Naive thymus-derived CD4-positive, alpha-beta T cell (primary cell): ENCODE measurements at places on chromosomes 16 and 17.

- no peak for DNase-seq
Observed at GRCh38 chr17:49932901-49933300, 36.1 kb upstream of the DLX4 start.

GRCh38 chr16:26705346-26705745, 361.4 kb upstream of the C16orf82 start:
- no peak for DNase-seq

DNA sequence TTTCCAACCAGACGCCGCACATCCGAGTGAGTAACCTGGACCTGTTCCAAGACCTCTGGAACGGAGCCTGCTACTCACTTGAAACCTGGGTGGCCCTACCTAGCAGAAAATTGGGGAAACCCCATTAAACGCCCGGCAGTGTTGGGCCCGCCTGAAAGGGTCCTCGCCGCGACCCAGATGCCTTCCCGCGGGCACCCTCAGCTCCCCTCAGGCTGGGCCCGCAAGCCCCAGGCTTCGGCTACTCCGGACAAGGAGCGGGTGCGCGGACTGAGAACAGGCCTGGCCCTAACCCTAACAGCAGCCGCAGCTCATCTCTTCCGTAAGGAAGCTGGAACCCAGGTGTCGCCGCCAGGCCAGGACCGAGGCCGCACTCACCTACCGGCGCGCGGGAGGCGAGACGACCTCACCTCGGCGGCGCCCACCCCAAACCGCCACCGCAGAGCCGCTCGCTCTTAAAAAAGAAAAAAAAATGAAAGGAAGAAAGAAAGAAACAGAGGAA, 344 bp downstream of the PSME3IP1 start:
- no peak for DNase-seq

- peak; percentile 8 for DNase-seq
Observed at GRCh38 chr16:49350265-49351095, 23.1 kb upstream of the C16orf78 start.

- no peak for DNase-seq
Observed at GRCh38 chr17:4023220-4023619, 59.0 kb upstream of the ATP2A3 start.

DNA sequence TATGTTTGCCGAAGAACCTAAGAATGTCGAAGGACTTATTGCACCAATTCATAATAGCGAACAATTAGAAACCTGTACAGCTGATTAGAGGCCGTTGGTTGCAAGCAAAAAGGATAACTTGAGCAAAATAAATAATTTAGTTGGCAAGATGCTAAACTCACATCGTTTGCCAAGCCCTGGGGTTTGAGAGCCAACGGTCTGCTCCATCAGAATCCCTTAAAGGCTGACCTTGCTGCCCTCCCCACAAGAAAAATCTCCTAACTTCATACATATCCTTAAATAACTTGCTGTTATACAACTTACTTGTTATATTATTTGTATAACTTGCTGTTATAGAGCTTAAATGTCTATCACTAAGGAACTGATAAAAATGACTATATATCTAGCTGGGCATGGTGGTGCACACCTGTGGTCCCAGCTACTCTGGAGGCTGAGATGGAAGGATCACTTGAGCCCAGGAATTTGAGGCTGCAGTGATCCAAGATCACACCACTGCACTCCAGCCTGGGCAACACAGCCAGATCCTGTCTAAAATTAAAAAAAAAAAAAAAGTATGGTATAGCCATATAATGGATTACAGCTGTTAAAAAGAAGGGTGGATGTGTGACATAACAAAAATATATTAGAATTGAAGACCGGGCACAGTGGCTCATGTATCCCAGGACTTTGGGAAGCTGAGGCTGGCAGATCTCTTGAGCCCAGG, 1.9 kb upstream of the TRIM37 start:
- DNase-seq = no peak

GRCh38 chr17:16473044-16474011, 18.7 kb downstream of the LRRC75A start:
- DNase-seq = no peak

- DNase-seq = no peak
Observed at GRCh38 chr16:67084345-67085028, 25.3 kb upstream of the PHAF1 start.

DNA sequence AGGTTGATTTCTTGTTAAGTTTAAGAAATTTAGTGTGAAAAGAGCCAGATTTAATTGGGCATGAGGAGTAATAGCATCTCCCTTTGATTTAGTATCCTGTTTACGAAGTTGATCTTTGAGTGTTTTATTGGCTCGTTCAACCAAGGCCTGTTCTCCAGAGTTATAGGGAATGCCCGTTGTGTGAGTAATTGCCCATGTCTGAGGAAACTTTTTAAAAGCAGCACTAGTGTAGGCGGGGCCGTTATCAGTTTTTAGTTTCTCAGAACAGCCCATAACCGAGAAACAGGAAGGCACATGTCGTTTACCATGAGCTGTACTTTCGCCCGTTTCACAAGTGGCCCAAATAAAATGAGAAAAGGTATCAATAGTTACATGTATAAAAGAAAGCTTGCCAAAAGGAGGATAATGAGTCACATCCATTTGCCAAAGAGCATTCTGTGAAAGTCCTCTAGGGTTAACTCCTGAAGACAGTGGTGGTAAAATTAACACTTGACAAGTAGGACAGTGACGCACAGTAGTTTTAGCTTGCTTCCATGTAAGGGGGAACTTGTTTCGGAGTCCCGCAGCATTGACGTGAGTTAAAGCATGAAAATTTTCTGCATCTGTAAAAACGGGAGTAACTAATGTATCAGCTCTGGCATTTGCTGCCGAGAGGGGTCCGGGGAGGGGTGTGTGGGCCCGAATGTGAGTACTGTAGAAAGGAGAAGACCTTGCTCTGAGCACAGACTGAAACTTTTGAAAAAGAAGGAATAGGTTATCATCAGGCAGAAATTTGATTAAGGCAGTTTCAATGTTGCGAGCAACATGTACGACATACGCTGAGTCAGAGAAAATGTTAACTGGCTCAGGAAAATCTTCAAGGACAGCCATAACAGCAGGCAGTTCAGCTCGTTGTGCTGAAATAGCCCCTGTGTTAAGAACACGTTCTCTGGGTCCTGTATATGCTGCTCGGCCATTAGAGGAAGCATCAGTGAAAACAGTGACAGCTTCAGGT, 18.5 kb upstream of the KCTD5 start:
- no peak for DNase-seq

DNA sequence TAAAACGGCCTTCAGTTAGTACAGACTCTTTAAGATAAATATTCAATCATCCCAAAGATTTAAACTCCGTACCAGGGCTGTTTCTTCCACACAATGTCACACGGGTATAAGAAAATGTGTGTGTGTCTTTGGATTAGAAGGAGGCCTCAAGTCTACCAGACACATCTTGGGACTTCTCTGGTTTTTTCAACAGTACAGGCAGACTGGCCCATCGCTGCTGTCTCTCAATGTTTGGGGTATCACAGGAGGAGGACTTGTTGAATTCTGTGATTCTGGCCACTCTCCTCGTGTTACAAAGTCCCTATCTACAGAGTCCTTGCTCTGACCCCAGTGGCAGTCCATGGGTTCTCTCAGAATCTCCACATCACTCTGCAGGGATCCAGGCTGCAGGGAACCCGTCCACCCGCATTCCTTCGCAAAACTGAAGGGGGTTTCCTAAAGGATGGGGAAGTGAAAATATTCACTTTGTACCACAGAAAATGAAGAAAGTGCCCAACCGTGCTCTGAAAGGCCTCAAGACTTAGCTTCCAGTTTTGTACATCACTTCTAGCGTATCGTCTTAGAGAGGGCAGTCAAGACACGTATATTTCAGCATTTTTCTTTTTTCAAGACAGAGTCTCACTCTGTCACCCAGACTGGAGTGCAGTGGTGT, 373.2 kb downstream of the NPIPA8 start:
- no peak for DNase-seq

DNA sequence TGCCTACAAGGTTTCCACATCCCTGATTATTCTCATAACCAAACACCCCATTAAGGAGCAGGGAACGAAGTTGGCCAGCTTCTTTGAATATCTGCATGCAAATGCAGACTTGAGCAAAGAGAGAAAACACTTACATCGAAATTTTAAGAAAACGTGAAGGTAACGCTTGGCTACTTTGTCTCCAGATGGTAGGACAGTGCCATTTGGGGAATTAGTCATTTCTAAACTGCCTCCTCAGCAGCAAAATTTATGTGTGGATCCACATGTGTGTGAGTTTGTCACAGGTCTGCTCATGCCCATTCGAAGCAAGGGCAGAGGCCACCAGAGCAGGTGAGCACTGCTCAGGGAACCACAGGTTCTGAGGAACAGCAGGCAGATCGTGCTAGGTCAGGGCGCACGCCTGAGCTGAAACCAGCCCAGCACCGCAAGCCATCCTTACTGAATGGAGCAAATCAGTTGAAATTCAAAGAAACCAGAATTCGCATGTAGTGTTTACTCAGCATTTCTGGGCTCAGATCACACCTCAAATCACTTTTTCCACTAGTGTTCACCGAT, 80.1 kb downstream of the SOCS1 start:
- no peak for DNase-seq

DNA sequence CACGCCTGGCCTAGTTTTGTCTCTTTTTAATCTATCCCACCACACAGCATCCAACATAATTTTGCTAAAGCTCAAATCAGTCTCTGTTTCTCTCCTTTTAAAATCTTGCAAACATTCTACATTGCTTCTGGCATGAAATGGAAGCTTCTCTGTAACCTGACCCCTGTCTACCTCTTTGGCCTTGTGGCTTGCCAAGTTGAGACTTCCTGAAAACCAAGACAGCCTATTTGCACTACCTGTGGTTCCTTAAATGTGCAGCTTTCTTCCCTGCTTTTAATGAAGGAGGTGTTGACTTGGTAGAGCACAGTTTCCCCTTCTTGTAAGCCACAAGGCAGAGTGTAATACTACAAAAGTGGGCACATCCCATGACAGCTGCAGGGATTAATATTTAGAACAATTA, 6.0 kb upstream of the CCL3 start:
- no peak for DNase-seq

- DNase-seq = no peak
Observed at GRCh38 chr17:38443356-38444031, 15.2 kb downstream of the ARHGAP23 start.

DNA sequence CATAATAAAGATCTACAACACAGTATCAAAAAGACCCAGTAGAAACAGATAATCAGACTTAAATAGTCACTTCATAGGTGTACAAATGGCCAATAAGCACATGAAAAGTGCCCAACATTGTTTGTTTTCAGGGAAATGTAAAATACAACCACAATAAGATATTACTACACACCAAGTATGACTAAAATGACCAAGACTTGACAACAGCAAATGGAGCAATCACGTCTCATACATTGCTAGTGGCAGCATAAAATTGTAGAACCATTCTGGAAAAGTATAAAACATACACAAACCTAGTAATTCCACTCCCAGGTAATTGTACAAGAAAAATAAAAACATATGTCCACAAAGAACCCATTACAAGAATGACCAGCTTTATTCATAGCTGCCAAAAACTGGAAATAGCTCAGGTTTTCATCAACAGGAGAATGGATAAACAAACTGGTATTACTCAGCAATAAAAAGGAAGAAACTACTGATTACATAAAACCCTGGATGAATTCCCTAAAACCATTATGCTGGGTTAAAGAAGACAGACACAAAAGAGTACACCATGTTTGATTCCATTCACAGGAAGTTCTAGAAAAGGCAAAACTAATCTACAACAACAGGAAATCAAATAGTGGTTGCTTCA, 85.6 kb downstream of the TTC19 start:
- no peak for DNase-seq

- no peak for DNase-seq
Observed at GRCh38 chr17:75439287-75439686, 17.1 kb upstream of the TMEM94 start.

- no peak for DNase-seq
Observed at GRCh38 chr17:82242977-82243647, 14.3 kb downstream of the SLC16A3 start.

DNA sequence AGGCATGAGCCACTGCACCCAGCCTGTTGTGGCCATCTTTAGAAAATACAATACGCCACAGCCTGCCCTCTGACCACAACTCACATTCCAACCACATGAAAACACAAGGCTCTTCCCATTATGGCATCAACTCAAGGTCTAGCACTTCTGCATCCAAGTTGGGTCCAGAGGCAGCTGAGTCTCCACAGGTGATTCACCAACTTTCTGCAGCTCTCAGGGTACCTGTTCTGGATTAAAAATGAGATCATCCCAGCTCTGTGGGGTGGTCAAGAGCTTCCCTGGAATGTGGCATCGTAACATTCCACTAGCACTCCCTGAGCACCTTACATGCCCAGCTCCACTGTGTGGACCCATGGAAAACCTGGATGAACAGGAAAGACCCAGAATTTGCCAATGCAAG, 9.9 kb upstream of the GUCY2D start:
- DNase-seq = no peak

DNA sequence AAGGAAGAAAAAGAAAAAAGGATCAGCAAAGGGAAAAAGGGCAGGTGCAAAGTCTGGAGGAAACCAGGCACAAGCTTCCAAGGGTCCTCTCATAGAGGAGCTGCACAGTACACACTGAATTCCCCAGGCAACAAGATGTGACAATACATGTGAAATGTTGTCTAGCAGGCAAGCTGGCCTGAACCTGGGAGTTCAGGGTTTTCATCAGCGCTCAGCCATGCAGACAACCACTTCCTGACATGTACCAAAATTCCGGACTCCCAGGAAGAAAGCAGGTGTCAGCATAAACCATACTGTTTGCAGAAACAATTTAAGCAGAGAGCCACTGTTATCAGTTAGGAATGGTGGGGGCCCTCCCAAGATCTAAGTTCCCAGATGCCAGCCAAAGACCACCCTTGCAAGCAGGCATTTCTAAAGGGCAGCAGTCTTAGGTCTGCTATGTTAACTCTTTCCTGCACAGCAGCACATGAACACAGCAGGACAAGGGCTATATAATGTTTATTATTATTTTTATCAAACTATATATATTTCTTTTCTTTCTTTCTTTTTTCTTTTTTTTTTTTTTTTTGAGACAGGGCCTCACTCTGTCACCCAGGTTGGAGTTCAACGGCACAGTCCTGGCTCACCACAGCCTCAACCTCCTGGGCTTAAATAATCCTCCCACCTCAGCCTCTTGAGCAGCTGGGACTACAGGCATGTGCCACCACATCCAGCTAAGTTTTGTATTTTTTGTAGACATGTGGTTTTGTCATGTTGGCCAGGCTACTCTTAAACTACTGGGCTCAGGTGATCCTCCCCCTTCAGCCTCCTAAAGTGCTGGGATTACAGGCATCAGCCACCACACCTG, 10.1 kb downstream of the TK2 start:
- DNase-seq = no peak
